Left hindlimb (tissue), 1 donor: ENCODE measurements at places on chromosomes 2 and 18.

DNA sequence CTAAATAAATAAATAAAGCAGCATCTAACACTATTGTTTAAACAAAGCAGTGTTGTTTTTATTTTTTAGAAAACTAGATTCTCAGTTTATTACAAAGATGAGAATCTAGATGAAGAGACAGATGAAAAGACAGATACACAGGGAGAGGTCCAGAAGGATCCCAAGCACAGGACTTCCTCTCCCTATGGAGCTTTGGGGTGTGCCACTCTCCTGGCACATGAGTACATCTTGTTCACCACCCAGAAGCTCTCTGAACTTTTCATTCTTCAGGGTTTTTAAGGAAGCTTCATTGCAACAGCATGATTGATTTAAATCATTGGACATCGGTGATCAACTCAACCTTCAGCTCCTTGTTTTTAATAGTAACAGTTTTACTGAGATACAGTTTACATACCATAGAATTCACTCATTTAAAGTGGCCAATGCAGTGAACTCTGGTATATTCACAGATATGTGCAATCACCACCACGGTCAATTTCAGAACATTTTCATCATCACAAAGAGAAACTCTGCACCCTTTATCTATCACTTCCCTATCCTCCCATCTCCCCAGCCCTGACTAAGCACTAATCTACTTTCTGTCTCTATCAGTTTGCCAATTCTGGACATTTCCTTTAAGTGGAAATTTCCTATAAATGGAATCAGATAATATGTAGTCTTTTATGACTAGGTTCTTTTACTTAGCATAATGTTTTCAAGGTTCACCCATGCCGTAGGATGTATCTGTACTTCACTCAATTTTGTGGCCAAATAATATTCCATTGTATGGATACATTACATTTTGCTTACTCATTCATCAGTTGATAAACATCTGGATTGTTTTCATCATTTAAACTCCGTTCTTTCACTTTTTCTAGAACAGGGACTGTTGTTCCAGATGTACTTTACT is 62.3 kb upstream of the ZFP36L2 start:
- no peak for DNase-seq

DNA sequence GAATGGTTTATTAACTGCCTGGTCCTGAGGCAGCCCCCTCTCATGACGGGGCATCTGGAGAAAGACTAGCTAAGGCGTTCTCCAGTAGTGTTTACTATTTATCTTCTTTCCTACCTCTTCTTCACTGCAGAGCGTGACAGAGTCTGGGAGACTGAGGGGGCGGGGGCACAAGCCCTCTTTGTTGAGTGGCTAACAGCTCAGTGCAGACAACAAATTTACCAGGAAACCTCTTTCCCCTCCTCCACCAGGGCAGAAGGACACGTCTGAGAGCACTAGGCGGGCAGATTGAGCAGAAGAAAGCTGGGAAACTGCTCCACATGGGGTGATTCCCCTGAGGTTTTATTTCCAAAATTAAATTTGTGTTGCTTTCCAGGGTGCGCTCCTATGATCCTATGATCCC is 322.1 kb downstream of the CNTNAP5 start:
- DNase-seq = no peak

- no peak for DNase-seq
Observed at GRCh38 chr2:207970826-207971180, 54.5 kb downstream of the PLEKHM3 start.

DNA sequence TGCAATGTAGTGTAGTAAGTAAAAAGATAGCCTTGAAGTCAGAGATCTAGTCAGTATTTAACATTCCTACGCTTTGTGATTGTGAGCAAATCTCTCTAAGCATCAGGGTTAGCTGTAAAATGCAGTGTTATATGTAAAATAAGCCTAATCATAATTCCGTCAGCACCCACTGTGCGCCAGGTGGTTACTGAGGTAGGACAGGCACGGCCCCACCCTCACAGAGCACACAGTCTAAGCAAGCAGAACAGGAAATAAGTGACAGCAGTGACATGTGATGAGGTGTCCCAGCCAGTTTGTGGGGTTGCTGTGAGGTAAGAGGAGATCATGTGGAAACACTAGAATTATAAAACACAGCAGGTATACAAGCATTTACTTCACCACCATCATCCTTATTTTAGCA is 267.1 kb downstream of the ICOS start:
- DNase-seq = no peak

DNA sequence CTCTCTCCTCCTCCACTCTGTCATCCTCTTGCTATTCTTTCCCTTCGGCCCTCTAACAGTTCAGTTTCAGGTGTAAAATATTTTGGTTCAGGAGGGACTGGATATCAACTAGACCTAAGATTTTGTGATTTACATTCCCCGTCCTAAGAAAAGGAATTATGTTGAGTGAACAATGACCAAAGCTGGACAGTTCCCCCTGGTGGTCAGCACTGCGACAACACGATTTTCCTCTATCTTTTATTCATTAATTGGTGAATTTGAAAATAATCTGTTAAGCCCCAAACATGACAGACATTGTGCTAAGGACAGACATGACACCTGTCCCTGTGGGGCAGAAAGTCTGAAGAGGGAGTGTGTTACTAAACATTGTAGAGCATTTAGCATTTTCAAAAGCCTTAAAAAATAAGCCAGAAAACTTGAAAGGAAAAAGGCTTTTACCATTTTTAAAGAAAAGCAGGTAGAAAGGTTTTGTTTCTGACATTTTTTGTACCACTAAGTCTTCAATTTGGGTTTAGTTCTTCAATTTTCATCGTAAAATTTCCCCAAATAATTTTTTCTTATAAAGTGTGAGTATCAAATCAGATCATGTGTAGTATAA is 28.4 kb upstream of the GTF2A1L start:
- DNase-seq = peak; percentile 46

GRCh38 chr18:8949206-8949605 is 153.3 kb upstream of the NDUFV2 start:
- no peak for DNase-seq

DNA sequence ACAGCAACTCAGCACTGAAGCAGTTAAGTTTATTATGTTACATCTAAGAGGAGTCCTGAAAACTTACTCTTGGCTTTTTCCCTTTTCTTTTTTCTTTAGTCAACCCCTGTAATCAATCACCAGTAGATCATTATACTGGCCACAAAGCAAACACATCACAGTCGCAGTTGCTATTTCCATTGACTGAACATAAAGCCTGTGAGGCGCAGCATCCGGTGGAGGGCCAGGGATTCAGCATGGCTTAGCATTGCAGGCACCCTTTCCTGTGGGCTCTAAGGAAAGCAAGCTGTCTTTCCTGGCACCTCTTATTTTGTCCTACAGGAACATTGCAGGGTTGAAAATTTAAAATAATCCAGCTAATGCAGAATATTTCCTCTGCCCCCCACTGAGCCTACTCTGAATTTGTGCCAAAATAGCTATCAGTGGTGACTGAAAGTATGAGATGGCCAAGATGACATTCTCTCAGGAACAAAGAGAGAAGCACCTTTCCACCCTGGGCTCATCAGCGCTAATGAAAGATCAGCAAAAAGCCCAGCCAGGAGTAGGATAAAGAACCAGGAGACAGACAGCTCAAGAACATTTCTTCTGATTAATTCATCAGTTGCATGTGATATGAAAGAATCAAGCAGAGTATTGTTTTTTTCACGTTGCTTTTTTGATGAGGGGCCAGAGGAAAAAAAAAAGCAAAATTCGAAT is 85.3 kb upstream of the SULT1C3 start:
- no peak for DNase-seq

DNA sequence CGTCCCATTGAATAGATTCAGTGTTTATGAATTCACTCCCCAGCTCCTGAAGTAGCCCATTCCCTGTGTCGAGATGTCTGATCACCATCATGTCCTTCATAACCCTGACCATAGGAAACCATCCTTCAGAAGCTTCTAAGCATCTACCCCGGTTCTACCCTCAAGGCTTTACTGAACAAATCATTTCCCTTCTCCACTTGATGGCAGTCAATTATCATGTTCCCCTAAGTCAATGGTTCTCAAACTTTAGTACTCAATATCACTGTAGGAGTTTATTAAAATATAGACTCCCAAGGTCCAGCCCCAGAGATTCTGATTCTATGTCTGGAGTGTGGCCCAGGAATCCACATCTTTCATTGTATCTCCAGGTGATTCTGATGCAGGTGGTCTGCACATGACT is 228.4 kb upstream of the SP5 start:
- no peak for DNase-seq

DNA sequence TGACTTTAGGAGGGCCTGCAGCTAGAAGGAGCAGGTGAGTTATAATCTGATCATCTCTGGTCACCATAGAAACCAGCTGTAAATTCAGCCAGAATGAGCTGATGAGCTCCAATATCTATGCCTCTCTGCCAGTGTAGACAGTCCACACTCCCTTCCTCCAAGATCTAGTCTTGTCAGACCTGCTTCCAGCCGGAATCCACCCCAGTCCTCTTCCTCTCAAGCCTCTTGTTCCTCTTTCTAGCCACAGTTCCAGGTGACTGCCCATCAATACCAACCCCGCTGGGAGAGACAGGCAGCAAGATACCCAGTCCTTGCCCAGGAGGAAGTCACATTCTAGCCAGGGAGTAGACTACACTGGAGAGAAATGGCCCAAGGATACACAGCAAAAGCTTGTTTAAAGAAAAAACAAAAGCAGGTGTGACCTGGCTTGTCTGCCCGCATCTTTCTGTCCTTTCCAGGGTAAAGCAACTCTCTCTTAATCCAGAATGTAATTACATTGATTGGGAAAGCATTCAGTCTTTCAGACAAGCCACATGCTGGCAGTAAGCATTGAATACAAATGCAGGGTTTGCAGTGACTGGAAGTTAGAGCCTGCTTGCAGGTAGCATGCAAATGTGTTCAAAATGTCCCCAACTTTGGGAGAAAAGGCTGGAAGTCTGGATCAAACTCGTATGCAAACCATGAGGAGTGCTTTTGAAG is 9.0 kb upstream of the SLC35F6 start:
- no peak for DNase-seq

DNA sequence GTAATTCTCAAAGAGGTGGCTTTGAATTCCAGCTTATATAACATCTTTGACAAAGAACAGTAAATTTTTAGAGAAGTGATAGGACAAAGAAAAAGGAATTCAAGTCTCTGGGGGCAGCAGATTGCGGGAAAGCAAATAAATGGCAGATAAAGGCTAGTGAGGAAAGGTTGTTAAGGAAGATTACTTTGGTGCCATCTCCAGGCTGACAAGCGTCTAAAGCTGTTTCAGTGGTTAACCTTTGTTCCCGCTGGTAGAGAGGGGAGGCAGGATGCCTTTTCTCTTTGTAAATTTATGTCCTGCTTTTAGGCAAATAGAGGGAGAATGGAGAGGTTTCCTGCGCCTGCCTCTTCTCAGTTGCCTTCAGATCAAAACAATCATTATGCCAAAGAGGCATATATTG is 431.2 kb upstream of the CHST9 start:
- DNase-seq = no peak
